Stimulated activated CD8-positive, alpha-beta memory T cell treated with anti-CD3 and anti-CD28 coated beads, Interleukin-2, amount 100 ng/mL, for 1 hour (primary cell): ENCODE measurements at places on chromosomes 5 and 9.
A peak's percentile ranks its signal among the peaks of the same experiment; 100 is the strongest.

GRCh38 chr9:77751341-77752091, 103.4 kb upstream of the GNA14 start:
- DNase-seq, result no peak

- no peak for DNase-seq
Measured at GRCh38 chr5:83249156-83249555, 171.8 kb downstream of the XRCC4 start.

GRCh38 chr9:113772121-113772810, 103.8 kb upstream of the ZNF618 start:
- no peak for DNase-seq

DNA sequence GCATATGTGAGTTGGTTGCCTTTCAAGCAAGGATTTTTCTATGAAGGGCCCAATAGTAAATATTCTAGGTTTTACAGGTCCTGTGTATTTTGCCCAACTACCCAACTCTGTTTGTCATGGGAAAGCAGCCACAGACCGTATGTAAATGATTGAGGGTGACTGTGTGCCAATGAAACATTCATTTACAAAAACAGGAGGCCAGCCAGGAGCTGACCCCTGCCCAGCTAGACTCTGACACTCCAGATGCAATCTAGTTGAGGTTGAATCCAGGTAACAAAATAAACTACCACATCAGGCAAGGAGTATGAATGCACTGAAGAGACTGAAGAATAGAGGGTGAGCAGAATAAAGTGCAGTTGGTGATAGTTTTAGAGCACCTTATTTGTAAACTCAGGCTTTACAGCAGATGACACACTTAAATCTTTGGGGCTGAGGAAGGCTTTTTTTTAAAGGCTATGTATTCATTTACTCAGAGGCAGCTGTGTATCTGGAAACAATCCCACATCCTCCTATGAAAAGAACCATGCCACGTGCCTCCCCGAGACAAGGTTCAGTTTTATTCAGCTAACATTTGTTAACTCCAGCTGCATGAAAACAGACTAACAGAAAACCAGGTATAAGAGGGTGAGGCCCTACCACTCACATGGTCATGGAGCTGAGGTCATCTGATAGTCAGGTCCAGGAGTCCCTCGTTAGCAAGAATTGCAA, 60.7 kb downstream of the SLC1A1 start:
- DNase-seq, result no peak

- DNase-seq, result no peak
Measured at GRCh38 chr5:121850272-121850671, 1.4 kb upstream of the FTMT start.

DNA sequence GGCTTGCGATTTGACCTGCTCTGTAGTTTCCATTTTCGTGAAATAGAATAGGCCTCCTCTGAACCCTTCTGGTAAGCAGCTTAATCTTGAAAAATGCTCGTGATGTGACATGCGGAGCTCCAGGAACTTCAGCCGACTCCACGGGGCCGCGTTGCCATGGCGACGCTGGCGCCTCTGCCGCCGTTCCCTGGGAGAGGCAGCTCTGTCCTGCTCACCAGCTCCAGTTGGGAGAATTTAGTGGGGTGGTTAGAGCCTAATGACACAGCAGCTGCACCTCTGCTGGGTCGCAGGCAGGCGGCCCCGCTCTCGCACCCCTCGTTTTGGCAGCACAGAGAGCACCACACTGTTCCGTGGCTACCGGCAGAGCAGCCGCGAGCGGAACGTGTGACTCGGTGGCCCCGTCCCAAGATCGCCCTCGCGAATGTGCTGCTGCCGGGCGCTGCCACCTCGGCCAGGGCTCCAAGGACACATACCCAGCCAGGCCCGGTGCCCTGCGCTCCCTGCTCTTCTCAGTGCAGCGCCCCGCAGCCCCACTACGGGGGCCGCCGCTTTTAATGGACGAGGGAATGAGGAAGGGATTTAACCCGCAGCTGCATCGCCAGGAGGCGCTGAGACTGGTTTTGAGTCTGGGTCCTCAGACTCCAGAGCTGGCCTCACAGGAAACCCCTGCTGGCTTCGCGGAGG, 131.2 kb upstream of the LMX1B start:
- no peak for DNase-seq

GRCh38 chr5:147539053-147539452, 29.2 kb upstream of the DPYSL3 start:
- DNase-seq, result no peak

DNA sequence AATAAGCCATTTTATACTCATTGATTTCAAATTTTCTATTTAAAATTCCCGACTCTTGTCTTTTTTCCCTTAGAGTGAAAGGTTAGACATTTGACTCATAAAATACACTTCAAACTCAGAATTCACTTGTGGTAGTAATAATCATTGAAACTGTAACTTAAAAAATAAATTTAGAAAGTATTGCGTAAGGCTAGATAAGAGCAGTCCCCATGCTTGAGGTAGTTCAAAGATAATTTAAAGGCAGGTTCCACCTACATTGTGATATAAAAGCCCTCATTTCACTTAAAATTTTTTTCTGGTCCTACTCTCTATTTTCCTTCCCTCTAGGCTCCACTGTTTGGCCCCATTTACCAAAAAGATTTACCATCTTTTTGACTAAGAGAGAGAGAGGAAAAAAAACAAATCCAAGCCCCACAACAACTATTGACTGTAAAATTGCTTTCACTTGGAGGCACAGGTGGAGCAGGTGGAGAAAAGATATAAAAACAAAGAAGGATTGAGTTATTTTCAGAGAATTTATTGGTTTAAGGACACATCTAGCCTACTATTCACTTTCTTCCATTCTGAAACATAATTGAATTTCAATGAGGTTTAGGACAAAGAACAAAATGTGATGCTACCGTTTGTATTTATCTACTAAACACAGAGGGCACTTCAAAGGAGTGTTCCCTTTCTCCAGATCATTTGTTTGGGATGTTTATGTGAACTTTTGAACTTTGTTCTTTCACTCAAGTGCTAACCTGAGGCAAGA, 61.0 kb downstream of the FBXO4 start:
- DNase-seq, result no peak

DNA sequence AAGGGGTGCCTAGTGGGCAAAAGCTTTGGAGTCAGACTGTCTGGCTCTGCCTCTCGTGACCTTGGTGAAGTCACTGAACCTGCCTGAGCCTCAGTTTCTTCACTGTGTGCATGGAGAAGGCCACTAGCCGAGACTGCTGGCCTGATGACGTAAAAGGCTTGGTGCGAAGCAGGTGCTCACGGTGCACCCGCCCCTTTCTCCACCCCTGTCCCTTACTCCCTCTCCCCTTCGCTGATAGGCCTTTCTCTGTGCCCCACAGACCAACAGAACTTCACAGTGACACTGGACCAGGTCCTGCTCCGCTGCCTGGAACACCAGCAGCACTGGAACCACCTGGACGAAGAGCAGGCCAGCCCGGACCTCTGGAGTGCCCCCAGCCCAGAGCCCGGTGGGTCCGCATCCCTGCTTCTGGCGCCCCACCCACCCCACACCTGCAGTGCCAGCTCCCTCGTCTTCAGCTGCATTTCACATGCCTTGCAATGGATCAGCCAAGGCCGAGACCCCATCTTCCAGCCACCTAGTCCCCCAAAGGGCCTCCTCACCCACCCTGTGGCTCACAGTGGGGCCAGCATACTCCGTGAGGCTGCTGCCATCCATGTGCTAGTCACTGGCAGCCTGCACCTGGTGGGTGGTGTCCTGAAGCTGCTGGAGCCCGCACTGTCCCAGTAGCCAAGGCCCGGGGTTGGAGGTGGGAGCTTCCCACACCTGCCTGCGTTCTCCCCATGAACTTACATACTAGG, 10.4 kb downstream of the FPGS start:
- no peak for DNase-seq

DNA sequence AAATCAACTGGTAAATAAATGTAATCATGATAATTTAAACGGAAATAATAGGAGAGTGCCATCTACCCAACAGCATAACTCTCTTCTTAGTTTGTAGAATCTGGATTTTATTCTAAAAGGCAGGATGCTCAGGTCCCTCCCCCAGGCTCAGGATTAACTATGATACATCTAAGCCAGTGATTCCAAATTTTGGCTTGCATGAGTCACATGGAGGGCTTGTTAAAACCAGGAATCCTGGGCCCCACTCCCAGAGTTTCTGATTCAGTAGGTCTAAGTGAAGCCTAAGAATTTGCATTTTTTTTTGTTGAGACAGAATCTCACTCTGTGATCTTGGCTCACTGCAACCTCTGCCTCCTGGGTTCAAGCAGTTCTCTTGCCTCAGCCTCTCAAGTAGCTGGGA, 62.3 kb upstream of the ZFR start:
- no peak for DNase-seq

DNA sequence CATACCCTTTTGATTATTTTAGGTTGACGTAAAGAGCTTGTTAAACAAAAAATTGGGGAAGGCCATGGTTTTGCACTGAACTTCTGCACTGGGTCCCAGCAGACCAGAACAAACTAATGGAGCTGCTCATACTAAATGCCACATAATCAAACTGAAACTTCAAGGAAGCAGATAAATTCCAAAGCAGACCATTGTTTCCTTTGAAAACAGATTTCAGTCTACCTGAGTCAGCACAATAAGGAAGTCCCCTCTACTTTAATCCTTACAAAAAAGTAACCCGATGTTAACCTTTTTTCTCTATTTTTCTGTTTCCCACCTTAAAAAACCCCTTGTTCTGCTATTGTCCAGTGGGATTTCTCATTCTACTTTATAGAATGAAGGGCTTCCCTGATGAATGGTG, 39.2 kb downstream of the WDR36 start:
- no peak for DNase-seq

- DNase-seq, result peak; percentile 44
Measured at GRCh38 chr9:112844771-112845542, 45.7 kb downstream of the SLC46A2 start.

GRCh38 chr9:124215368-124215910, 42.3 kb upstream of the NEK6 start:
- DNase-seq, result no peak

DNA sequence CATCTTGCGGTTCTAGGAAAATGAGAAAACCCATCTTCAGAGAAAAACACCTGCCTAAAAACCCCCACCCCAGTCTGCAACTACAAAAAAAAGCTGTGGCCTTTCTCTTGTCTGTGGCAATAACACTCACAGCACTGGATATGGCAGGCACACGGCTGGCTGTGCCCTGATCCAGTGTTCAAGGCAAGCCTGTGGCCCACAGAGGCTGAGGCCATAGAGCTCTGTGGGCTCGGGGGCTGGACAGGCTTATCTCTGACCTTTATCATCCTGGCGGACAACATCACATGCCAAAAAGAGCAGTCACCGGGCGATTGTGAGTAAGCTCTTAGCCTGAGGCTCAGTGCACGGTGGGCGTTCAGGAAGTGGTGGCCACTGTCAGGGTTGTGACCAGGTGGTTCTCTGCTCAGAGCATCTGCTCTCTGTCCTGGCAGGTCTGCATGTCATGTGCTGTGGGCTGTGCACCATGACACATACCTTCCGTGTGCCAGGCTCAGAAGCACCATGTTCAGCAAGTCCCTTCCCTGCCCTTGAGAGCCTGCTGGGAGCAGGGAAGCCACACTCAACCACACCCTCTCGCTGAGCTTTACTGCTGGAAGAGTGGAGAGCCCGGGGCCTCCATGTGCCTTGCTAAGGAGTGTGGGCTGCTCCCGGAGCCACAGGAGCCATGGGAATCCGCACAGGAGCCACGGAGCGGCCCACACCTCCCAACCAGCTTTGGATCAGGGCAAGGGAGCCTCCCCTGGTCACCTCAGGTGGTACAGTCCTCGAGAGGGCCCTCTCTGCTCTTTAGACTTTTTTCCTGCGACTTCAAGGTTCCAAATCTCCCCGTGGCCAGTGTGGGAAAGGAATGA, 34.6 kb upstream of the WDR38 start:
- no peak for DNase-seq

GRCh38 chr5:38249301-38249700, 9.1 kb upstream of the EGFLAM start:
- no peak for DNase-seq

GRCh38 chr9:110975969-110976368, 62.3 kb downstream of the LPAR1 start:
- DNase-seq, result no peak

- DNase-seq, result no peak
Measured at GRCh38 chr9:130041648-130042405, 1.2 kb downstream of the FNBP1 start.

DNA sequence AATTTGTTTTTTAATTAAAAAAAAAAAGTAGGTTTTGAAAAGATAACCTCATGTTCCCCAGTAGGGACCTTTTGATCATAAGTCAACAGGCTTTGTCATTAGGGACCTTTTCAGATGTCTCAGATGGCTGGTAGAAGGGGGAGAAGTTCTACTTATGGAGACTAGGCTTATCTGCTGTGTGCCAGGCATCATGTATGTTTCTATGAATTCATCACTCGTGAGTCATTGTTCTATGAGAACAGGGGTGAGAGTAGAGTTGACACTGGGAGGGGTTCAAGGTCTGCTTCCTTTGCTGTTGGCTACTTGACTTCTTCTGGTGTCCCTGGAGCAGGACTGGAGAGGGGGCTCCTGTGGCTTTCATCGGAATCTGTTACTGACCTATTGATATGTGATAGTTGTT, 138.8 kb downstream of the KDM4C start:
- DNase-seq, result no peak

GRCh38 chr5:142356716-142357468, 32.1 kb upstream of the SPRY4 start:
- DNase-seq, result peak; percentile 85

GRCh38 chr9:92298036-92298435, 4.5 kb upstream of the IARS1 start:
- no peak for DNase-seq

GRCh38 chr5:10583663-10584572, 20.0 kb downstream of the ANKRD33B start:
- DNase-seq, result no peak

- DNase-seq, result no peak
Measured at GRCh38 chr9:121160025-121160424, 41.6 kb downstream of the RAB14 start.

DNA sequence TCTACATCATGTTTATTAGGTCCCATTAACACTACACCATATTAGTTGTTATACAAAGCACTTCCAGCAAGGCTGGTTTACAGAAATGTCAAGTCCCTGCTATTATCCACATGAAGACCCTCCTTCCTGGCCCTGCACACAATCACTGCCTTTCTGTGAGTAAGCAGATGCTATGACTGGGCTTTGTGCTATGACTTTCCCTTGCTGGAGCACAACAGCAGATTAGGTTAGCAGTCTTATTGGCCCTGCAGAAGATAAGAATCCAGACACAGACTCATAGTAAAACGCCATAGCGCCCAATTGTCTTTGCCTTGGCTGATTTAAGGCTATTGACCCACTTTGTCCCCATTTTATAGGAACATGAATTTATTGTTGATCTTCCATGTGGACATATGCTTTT, 228.9 kb upstream of the ACTBL2 start:
- DNase-seq, result no peak

GRCh38 chr9:1959371-1959770, 55.8 kb upstream of the SMARCA2 start:
- DNase-seq, result no peak

DNA sequence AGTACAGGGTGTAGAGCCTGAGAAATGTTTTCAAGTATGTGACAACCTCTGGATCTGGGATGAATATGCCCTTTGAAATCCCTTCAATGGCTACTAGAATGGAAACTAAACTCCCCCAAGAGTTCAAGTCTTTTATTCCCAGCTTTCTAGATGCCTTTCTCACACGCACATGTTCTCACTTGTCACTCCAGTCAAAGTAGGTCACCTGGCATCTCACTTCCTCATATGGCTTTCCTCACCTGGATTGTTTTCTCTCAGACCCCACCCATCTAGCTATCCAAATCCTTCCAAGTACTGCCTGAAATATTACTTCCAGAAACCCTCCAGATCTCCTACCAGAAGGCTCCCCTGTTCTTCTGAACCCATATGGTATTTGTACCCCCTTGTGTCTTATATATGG, 615.4 kb upstream of the KLF4 start:
- no peak for DNase-seq

- DNase-seq, result no peak
Measured at GRCh38 chr5:132378580-132378979, 9.1 kb downstream of the SLC22A5 start.
